ENCODE measurements at places on chromosomes 11 and 22.

DNA sequence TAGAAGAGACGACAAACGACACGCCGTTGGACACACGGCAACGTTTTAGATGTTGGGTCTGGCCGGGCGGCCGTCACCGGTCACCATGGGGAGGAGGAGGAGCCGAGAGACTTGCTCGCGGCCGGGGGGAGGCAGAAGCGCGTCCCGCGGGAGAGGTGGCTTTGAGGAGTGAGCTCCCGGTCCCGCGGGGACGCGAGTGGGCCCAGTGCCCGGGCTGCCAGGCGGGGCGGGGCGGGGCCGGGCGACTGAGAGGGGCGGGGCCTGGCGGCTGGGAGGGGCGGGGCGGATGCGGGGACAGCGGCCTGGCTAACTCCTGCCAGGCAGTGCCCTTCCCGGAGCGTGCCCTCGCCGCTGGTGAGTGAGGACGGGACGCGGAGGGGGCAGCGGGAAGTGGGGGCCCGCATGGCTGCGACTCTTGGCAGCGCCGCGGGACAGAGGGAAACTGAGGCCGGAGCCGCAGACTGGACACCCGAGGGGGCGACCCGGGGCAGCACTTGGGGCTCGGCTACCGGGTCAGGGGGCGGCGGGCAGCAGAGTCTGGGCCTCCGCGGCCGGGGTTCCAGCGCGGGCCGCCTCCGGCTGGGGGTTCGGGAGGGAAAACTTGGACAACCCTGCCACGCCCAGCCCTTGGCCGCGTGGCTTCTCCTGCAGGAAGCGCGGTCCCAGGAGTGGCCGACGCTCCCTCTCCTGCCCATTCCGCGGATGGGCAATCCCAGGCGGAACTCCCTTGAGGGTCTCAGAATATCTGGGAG lies at the start of gene TSPO:
Gene TSPO (plus strand): TSS at position 309 of the 752 bp plus-strand sequence. CDS start 7,680 bp downstream, outside the sequence.
- DNase-seq, result peak; percentile 48

GRCh38 chr11:88404932-88405710 lies 67.6 kb upstream of the CTSC start:
- peak; percentile 28 for DNase-seq

DNA sequence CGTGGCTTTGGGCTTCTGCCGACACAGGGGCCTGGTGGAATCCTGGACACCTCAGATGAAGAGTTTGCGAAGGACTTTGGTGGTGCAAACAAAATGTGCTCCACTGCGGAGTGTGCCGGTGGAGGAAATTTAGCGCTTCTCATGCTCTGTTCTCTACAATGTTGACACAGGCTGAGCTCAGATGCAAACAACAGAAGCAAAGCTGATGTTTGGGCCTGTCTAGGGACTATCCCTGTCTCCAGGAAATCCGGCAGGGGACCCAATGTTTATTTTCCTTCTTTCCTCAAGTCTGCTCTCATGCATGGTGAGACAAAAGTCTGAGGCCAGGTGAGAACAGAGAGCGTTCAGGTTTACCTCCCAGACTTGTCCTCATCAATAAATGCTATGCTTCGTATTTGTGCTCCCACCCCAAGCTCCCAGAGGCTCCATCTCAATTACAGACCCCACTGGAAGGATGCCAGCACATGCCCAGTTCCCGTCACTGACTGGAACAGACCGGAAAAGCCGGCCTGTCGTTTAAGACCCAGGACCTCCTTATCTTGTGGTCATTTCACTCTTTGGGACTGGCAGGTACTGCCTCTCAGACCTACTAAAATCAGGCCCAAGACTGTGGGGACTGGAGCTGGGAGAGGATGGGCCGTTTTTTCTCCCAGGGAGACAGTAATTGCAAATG lies 105.7 kb upstream of the B3GAT1 start:
- DNase-seq, result no peak

GRCh38 chr11:25068451-25068850 lies 571.6 kb downstream of the LUZP2 start:
- DNase-seq, result no peak

DNA sequence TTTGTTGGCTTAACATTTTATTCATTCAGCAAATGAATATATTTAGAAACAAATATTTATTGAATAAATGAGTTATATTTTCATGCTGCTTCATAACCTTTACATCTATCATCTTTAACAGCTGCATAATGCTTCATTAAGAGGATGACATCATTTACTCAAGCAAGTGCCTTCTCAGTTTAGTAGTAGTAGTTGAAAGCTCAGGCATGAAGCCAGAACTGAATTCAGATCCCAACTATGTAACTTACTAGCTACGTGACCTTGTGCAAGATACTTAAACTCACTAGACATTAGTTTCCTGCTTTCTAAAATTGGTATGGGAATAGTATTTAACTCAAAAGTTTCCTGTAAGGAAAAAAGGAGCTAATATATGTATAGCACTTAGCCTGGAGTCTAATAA lies 90.3 kb downstream of the TMPRSS5 start:
- no peak for DNase-seq

DNA sequence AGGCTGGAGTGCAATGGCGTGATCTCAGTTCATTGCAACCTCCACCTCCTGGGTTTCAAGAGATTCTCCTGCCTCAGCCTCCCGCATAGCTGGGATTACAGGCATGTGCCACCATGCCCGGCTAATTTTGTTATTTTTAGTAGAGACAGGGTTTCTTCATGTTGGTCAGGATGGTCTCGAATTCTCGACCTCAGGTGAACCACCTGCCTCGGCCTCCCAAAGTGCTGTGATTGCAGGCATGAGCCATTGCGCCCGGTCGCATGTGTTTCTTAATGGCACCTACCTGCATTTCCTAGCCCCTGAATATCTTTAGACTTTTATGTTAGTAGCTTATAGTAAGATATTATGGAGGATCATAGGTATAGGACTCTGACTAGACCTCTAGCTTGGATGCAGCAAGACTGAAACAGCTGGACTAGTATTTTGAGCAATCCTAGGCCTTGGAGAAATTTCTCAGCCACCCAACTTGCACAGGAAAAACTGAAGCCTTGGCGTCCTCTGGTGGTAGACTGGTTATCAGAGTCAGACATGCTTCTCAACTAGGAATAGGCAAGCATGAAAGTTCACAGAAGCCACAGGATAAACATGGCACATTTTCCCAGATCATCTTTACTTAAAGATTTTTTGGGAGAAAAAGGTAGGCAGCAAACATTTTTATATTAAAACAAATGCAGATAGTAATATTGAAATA lies 22.7 kb upstream of the C1QTNF4 start:
- DNase-seq, result peak; percentile 40

- DNase-seq, result no peak
These were observed 50.0 kb downstream of the PIK3C2A start for GRCh38 chr11:17157761-17158160.

GRCh38 chr11:20584093-20584774 lies 15.2 kb upstream of the SLC6A5 start:
- no peak for DNase-seq

- DNase-seq, result no peak
These were observed 426.9 kb downstream of the SOX6 start for GRCh38 chr11:15929371-15929901.

DNA sequence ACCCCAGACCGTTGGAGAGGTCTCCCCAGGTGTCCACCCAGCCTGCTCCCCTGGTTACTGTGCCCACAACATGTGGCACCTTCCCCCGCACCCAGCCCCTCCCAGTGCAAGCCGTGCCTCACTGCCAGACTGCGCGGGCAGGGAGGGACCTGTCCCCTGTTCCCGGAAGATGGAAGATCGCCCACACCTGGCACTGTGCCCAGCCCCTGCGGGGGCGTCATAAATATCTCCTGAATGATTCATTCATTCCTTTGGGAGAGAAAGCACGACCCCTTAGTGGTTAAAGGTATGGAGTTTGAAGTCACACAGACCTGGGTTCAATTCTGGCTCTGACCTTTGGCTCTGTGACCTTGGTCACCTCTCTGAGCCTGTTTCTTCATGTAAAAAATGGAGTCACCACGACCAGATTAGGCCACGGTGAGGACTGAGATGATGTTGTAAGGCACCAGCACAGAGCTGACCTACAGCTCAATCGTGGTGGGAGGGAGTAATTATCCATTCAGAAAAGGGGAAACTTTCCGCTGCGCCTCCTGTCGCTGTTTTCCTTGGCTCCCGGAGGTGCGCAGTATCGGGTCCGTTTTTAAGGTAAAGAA lies 497 bp upstream of the SYT12 start:
- DNase-seq, result no peak

DNA sequence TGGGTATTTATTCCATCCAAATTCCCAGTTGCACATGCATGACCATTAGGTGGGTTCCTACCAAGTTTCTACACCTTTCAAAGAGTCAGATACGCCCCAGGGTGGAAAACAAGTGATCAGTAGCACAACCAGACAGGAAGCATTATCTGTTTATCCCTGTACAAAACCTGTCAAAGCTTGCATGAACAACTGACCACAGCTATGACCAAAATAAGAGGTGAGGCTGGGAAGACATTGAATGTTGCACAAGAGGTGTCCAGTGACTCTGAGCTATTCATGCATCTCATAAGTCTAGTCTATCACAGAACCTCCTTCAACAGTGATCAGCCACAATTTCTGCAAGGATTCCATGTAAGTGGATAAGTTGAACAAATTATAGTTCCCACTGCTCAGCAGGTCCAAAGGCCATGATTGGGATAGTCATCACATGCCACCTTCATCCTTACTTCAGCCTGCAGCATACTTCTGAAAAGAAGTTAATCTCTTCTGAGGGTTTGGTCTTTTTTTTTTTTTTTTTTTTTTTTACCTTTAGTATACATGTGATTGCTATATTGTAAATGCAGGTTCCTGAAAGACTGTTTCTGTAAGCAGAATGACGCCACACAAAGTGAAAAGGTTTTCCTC lies 28.0 kb upstream of the TMEM45B start:
- no peak for DNase-seq

- DNase-seq, result no peak
These were observed 118.6 kb downstream of the WNT11 start for GRCh38 chr11:76087749-76088148.
